Hematopoietic multipotent progenitor cell (in vitro differentiated cells): ENCODE measurements at places on chromosomes 13 and 19.
A peak's percentile ranks its signal among the peaks of the same experiment; 100 is the strongest.

DNA sequence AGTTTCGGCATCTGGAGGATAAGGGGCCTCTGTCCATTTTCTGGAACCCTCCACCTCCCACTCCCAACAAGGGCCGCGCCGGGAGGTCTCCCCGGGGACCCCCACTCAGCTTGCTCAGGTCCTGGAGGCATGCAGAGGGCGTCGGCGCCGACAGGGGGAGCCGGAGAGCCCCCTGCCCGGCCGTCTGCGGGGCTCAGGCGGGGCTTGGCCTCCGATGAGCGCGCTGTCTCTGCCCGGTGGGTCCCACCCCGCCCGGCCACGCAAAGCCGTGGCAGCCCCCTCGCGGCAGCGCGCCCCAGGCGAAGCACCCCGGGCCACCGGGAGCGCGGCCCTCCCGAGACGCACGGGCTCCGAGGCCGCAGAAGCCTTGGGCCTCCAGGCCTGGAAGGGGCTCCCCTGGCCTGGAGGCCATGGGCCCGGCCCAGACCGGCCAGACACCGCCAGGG, 149.7 kb upstream of the ZNF536 start:
- peak; percentile 44 for DNase-seq

- DNase-seq: no peak
Observed at GRCh38 chr13:20994441-20994821, 67.0 kb downstream of the LATS2 start.

DNA sequence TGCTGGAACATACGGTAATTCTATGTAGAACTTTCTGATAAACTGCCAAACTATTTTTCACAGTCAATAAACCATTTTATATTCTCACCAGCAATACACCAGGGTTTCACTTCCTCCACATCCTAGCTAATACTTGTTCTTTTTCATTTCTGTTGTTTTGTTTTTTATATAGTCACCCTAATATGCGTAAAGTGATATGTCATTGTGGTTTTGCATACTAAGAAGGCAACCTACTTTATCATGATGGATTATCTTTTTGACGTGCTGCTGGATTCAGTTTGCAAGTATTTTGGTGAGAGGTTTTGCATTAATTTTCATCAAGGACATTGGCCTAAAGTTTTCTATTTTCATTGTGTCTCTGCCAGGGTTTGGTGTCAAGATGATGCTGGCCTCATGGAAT, 1384.1 kb downstream of the UQCRFS1 start:
- DNase-seq: no peak

- DNase-seq: no peak
Observed at GRCh38 chr19:19758164-19758563, 25.3 kb upstream of the ZNF14 start.

DNA sequence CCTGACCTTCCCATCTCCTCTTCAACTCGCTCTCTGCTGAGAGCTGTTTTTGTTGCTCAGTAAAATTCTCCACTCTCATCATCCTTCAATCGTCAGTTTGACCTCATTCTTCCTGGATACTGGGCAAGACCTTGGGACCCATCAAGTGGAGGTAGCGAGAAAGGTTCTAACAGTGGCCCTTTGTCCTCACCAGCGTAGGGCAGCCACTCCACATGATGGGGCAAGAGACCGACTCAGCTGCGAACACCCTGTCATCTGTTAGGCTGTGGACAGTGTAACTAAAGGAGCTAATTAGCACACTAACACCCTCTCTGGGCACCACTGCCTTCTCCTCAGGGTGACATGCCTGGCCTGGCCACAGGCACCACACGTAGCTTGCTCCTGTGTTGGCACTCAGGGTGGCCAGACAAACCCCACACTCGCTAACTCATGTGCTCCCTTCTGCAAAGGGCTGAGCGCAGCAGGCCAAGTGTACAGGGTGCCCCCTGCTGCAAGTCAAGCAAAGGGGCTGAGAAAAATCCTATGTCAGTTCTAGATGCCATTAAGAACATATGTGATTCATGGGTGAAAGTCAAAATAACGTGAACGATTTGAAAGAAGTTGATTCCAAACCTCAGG, 1216.0 kb downstream of the SLITRK5 start:
- DNase-seq: no peak

GRCh38 chr13:24179486-24179850, 18.9 kb downstream of the SPATA13 start:
- no peak for DNase-seq

DNA sequence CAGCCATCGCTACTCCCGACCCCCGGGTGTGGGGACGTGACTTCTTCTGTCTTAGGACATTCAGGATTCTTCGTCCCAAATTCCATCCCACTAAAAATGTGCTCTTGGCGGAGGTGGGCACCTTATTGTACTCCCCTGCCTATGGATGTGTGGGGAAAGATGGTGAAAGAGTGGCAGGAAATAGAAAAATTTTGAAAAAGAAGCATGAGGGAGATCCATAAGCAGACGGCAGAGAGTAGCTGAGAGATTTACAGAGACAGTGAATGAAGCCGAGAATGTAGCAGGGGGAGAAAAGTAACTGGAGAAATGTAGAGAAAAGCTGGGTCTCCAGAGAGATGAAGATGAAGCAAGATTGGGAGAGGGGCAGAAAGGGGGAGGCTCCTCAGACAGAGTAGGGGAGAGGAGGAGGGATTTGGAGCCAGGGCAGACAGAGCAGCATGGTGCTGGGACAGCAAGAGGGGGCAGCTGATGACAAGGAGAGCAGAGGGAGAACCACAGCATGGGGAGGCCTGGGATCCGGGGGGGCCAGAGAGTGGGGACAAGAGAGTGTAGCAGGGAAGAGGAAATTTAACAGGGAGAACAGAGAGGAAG, 843 bp downstream of the ZNF610 start:
- no peak for DNase-seq

DNA sequence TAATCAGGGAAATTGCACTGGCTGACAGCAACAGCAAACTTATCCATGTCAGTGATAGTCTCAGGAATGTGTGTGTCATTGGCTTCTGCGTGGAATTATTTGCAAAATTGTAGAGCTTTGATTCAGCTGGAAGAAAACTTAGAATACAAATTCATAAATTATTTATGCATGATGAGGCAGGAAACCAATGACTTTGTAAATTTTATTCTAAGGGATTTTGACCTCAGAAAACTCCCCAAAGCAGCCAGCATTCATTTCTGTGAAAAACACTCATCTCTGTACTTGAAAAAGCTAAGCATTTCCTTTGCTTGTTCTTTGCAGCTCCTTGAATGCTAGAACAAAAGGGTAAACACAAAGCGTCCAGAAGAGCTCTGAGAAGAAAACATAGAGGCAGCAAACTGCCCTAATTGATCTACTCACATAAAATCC, 162.4 kb downstream of the DCT start:
- no peak for DNase-seq

DNA sequence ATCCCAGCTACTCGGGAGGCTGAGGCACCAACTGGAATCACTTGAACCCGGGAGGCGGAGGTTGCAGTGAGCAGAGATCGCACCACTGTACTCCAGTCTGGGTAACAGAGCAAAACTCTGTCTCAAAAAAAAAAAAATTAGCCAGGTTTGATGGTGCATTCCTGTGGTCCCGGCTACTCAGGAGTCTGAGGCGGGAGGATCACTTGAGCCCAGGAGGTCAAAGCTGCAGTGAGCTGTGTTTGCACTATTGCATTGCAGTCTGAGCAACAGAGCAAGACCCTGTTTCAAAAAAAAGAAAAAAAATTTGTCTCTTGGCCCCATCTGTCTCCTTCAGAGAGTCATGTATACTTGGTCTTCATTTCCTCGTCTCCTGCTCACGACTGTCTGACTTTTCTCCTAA, 1.6 kb downstream of the CCDC97 start:
- DNase-seq: no peak

DNA sequence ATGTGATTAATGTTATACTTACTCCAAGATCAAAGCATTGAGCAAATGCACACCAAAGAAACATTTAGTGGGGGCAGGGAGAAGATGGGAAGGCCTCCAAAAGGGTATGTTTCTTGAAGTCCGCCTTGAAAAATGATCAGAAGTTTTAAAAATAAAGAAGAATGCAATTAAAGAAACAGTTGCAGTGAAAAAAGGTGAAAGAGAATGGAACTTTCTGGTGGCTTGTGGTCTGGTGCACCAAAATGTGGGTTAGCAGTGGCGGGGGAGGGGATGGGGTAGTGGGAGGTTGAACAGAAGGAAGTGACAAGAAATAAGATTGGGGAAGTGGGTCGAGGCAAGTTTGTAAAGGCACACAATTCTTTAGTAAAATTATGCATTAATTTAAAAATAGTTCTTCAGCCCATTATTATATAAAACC, 2.5 kb downstream of the LCP1 start:
- DNase-seq: peak; percentile 90

- DNase-seq: no peak
Observed at GRCh38 chr19:2237051-2237868, 636 bp downstream of the SF3A2 start.

GRCh38 chr19:2207991-2208860, 27.9 kb downstream of the PLEKHJ1 start:
- DNase-seq: peak; percentile 11

- peak; percentile 56 for DNase-seq
Observed at GRCh38 chr19:1513499-1514294, 878 bp upstream of the ADAMTSL5 start.

- no peak for DNase-seq
Observed at GRCh38 chr13:102645701-102646100, 48.9 kb downstream of the TPP2 start.

DNA sequence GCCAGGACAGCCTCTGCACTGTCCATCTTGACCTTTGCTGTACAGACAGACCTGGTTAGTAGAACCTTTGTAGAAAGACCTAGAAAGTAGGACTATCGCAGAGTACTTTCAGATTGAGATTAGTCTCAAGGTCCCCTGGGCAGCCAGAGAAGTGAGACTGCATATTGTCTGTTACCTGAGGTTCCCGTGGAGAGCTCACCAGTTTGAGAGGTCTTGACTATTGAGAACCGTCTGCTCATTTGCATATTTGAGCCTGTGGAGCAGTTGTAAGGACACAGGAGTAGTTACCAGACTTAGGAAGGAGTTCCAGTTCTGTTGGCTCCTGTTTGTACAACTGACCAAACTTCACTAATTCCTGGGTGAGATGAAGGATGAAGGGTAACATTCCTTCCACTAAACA, 66.2 kb downstream of the SPATA13 start:
- DNase-seq: no peak

- DNase-seq: no peak
Observed at GRCh38 chr13:40130871-40131636, 475.6 kb downstream of the COG6 start.

- peak; percentile 96 for DNase-seq
Observed at GRCh38 chr19:16258440-16258903, 60.8 kb downstream of the AP1M1 start.

DNA sequence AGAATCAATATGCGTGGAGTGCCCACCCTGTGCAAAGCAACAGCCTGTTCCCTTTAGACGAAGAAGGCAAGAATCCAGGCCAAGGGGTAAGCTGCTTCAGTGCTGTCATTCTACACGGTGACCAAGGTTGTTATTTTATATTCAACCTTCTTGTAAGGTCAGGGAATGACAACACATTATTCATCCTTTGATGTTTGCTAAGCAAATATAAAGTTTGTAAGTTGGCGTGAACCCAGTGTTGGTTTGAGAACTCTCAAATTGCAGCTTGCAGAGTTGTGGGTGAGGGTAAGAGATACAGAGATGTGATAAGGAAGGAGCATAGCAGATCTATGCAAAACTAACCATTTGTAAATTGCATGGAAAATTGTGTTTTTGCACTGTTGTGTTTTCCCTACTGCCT, 436.7 kb downstream of the FGF9 start:
- no peak for DNase-seq

GRCh38 chr19:53004242-53004641, 9.5 kb upstream of the ERVV-1 start:
- DNase-seq: no peak

- no peak for DNase-seq
Observed at GRCh38 chr19:30235946-30236345, 136.2 kb upstream of the ZNF536 start.

DNA sequence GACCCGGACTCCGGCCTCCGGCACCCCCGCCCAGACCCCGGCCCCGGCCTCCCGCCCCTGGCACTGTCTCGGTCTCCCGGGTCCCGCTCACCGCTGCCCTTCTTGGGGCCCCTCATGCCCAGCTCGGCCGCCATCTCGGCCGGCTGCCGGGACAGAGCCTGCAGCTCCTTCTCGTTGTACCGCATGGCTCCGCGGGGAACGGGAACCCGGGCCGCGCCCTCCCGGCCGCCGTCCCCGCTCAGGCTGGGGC, 140 bp downstream of the PLEKHJ1 start:
- DNase-seq: no peak

- no peak for DNase-seq
Observed at GRCh38 chr13:37647031-37647650, 48.6 kb upstream of the POSTN start.

GRCh38 chr19:1255186-1256161, 7.1 kb downstream of the MIDN start:
- no peak for DNase-seq

- peak; percentile 90 for DNase-seq
Observed at GRCh38 chr13:44768239-44768638, 192.1 kb upstream of the TSC22D1 start.

- no peak for DNase-seq
Observed at GRCh38 chr19:50703915-50704796, 15.4 kb downstream of the SHANK1 start.

- no peak for DNase-seq
Observed at GRCh38 chr13:113062691-113063090, 42.9 kb upstream of the F7 start.

GRCh38 chr13:76982061-76982460, 9.8 kb upstream of the CLN5 start:
- no peak for DNase-seq

DNA sequence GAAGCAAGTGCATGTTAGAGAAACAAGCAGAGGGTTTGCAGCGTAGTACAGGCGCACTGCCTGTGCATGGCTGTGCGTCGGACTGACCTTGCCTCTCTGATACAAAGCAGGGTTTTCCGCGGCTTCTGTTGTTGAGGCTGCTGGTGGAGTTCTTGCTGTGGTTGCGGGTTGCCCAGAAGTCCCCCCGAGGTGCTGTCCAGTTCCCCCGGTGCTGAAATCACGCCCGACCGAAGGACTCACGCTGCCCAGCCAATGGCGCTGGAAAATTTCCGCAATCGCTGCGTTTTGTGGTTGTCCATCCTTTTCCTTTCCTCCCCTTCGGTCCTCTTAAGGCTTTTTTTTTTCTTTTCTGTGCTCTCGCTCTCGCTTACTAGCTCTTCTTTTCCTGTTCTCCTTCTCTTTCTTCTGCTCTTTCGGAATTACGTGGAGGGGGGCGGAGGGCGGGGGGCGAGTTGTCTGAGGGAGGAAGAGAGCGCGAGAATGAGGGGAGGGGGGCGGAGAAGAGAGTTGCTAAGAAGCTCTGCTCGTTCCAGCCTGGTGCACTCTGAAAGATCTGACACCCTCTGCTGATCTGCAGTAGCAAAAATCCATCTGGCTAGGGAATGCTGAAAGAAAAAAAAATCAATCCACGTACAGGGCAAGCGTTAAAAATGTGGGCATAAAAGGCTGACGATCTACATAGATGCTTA, at the start of gene SLITRK1:
TSS of gene SLITRK1 (minus strand) at position 558 of the 689 bp plus-strand sequence. CDS start 967 bp downstream, outside the sequence.
- peak; percentile 88 for DNase-seq

- DNase-seq: no peak
Observed at GRCh38 chr19:19451429-19452242, 46.2 kb downstream of the GATAD2A start.

DNA sequence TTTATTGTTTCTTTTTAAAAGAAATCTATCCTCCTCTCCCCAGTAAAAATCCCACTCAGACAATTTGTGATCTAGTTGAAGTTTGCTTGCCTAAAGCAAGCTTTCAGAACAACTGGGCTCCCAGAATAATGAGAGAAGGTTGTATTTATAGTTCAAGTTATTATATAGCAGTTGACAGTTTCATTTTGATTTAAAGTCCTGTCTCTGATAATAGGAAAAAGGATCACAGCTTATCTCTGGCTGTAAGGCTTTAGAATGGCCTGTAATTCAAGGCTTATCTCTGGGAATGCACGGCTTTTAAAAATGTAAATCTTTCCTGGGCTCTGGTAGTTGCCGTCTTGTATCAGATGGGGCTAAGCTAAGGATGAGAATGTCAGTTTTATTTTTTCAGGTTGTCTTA, 123.3 kb upstream of the TMTC4 start:
- DNase-seq: no peak
